ENCODE measurements at places on chromosomes 1 and 21.

GRCh38 chr1:102174259-102174863 lies 177.6 kb upstream of the OLFM3 start:
- DNase-seq: peak; percentile 21

- no peak for DNase-seq
Observed at GRCh38 chr1:241586905-241587512, 53.2 kb downstream of the CHML start.

DNA sequence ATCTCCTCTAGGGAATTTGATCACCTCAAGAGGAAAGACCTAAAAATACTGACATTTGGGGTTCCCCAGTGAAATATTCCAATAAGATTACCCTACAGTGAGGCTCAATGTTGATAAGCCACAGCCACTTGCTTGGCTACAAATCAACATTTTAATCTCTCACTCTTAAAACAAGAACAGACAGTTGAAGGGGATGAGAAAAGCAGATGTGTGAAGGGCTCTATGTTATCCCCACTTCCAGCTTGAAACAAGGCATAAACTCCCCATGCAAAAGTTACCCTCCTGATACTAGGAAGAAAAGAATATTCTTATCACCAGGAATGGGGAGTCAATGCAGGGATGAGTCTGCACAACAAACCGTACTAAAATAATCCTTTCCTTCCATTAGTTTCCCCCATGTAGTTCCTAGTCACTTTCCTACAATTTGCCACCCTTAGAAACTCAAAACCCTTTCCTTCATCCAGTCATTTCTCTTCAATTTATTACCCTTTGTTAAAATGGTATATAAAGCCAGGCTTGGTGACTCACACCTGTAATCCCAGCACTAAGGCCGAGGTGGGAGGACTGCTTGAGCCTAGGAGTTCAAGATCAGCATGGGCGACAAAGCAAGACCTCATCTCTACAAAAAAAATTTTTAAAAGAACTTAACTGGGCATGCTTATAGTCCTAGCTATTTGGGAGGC lies 29.5 kb downstream of the LPGAT1 start:
- no peak for DNase-seq

DNA sequence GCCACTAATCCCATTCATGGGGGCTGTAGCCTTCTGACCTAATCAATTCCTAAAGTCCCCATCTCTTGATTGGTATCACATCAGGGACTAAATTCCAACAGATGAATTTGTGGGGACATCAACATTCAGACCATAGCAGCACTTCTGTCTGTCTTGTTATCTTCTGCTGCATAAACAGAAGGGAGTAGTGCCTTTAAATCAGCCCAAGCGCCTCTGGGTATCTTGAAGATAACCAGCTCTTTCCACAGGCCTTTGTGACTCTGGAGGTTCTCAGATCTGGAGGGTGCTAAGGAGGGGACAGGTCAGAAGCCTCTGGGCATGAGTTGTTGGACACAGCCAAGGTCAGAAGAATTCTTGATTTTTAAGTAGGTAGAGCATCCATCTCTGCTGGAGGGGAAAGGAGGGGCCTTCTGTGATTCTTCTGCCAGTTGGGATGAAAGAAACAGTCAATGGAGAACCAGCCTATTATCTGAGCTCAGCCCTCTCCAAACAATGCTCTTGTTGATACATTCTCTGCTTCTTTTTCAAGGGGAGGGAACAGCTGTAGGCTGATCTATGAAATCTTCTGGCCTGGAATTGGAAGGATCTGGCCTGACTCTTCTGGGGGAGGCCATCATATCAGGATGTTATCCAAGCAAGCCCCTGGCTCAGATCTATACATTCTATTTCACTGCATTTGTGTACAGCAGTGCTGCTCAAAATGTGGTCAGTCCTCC lies 31.3 kb upstream of the LRIG2 start:
- no peak for DNase-seq

GRCh38 chr1:195664628-195665027 lies 943.6 kb downstream of the KCNT2 start:
- DNase-seq: no peak

DNA sequence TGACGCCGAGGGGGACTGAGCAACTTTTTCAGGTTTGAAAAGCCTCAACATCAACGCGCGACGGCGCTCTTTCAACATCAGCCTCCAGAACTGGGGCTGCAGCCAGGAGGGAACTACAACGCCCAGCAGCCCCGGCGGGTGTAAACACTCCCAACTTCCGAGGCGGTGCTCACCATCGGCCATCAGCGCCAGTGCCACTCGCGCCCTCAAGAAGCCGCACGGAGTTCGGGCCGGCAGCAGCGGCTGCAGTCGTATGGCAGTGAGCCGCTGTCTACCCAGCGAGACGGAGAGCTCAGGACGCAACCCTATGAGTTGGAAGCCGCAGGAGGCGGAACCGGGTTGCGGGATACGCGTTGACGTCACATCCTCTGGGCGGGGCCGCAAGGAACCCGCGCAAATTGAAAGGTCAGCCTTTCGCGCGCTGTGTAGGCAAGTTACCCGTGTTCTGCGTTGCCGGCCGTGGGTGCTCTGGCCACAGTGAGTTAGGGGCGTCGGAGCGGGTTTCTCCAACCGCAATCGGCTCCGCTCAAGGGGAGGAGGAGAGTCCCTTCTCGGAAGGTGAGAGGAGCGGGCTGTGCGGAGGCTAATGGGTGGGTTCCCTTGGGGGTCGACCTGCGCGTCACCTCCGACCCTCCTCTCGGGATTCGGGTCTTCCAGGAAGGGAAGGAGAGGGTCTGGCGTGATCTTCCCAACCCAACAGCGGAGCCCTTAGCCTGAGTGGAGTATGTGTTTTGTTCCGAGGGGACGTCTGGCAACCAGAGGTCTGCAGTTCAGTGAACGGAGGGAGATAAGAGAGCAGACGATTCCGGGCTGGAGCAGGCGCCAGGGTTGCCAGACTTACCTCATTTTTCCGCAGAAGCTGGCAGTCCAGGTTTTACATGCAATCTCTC lies at the start of gene EXO1:
EXO1 (plus strand) TSS at position 409 of the 890 bp plus-strand sequence. CDS start 2,222 bp downstream, outside the sequence.
- peak; percentile 91 for DNase-seq

DNA sequence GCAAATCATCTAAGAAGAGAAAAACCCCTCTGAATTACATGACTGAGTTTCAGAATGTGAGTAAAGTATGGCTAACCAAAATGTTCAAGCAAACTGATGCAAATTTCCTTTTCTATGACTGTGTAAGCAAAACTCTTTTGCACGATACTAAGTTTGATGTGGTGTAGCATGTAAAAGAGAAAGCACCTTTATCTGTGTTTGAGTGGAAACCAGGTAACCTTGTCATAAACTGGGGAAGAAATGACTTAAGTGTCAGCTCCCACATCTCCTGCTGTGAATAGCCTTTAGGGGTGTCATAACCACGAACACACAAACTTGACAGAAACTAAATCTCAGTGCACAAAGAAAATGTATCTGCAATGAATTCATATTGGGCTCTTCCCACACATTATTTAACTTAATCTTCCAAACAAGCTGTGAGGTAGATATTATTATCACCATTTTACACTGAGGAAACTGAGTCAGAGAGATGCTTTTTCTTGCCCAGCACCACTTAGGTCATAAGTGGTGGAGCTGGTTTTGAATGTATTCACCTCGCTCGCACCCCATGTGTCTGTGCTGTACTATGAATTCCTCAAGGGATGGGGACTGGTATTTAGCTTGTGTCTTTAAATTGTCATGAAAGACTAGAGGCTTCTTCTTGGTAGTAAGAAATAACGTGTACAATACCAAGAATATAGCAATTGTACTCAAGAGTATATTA lies 32.9 kb upstream of the IL12RB2 start:
- DNase-seq: peak; percentile 95

DNA sequence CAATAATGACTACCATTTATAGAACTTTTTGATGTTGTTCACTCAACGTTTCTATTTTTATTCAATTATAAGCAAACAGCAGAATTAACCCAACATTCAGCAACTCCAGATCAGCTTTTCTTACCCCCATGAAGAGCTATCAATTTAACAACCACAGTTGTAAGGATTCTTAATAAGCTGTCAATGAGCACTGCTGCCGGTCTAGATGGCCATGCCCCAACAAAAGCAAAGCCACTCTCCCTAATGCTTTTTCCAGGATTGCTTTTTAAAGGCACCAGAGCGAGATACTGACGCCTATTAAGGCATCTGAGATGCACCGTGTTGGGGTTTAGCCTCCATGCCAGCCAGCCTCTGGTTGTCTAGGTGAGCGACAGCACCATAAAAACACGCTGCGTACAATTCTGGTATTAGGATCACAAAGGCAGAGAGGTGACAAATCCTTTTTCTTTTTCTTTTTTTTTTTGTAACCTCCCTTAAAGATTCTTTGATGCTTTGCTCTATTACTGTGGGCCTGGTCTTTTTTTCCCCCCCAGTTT lies 39.5 kb downstream of the PTPRC start:
- no peak for DNase-seq

DNA sequence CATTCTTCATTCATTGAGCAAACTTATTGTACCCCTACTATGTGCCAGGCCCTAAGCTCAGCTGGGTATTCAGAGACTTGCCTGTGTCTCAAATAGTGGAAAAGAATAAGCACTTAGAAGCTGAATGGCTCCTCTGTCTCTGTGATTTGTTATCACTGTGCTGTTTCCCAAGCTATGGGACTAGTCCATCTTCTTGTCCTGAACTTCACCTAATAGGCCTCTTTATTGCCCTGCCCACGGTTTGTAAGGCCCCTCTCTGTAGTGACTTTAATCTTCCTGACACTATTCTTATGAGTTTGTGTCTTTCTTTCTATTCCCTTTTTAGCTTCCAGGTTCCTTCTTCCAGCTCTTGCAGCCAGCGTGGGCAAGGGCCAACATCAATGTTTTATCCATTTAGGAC lies 85.4 kb upstream of the LPGAT1 start:
- DNase-seq: no peak
